ENCODE measurements at places on chromosomes 5 and 9.

- no peak for DNase-seq
Measured at GRCh38 chr5:151254556-151254955, 1.6 kb downstream of the GM2A start.

DNA sequence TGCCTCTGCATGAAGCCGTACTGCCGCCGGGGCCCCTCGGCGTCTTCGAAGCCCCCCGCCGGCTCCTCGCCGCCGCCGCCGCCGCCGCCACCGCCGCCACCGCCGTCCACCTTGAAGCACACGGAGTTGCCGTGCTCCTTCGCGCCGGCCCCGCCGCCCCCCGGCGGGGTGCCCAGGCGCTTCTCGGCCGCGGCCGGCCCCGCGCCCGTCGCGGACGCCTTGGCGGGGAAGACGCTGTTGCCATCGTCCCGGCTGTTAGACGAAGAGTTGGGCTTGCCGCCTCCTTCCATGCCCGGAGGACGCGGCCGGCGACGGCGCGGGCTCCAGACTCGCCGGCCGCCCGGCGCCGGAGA, 400 bp downstream of the HCN1 start:
- DNase-seq = no peak

GRCh38 chr5:134063188-134063820, 51.2 kb upstream of the TCF7 start:
- DNase-seq = no peak

DNA sequence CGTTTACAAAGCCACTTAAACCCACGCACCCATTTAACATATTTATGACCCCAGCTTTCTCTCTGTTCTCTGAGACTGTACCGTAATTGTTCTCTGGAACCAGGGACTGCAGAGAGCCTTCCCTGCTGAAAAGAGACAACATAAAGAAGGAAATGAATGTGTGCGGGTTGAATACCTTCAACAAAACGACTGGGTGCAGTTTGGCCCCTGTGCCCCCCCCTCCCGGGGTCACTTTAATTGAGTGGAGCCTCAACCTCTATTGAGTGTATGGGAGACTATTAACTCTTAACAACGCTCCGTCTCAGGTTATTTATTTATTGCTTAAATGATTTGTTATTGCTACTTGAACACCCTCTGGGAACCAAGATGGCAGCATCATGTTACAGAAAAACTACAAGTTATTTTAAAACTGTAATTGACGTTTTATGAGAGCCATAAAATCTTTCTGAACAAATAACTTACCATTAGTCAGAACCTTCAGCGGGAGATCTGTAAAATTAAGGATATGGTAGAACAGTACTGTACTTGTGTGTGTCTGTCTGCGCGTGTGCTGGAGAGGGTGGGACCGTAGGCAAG, 70.6 kb downstream of the GAS1 start:
- no peak for DNase-seq

DNA sequence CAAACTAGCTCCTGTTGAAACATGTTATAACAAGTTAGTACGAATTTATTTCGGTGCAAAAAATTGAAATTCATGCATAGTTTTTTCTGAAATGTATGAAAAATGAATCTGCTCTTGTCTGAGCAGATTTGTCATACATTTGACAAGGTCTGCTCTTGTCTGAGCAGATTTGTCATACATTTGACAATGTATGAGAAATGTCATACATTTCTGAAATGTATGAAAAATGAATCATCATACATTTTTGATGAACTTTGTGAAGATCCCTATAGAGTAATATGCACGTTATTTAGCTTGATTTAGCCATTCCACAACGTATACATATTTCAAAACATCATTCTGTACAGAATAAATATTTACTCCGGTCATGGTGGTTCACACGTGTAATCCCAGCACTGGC, 85.9 kb upstream of the PARP8 start:
- no peak for DNase-seq

DNA sequence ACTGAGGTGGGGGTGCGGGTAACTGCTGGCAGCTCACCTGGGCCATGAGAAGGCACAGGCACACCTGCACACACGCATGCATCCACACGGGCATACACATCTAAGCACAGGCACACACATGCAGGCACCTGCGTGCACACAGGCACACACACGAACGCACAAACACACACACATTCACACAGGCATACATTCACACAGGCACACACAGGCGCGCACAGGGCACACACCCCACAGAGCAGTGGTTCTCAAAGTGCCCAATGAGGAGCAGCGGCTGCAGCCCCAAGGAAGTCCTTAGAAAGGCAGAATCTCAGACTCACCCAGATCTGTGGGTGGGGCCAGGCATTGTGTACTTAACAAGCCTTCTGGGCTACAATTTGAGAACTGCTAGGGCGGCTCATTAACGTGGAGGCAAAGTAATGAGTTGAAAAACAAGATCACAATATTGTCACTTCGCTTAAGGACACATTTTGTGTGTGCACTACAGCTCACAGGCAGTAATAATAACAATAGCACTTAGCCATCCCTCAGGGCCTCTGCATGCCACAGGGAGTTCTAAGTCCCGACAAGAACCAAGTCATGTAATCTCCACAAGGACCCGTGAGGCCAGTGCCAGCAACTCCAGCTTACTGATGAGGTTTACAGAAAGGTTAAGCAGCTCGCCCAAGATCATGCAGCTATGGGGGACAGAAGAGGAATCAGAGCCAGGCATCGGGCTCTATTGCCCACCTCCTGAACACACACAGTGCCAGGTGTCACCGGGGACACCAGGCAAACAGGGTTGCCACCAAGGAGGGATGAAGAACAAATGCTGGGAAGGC, 91.6 kb downstream of the ROR2 start:
- no peak for DNase-seq

DNA sequence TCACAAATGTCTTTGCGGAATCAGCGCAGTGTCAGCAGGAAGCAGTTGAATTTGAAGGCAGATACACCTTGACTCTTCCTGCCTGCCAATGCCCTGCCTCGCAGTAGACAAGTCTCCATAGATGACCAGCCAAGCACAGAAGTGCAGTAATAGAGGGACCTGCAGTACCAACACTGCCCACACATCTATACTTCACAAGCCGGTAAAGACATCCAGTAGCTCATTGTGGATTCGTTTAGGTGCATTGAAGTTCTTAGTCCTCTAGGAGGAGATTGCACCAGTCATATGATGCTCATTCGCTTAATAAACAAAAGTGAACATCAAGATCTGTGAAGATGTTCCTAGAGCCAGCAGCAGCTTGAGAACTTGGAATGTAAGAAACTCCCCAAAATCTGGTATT, 7.1 kb upstream of the IFNA2 start:
- no peak for DNase-seq

DNA sequence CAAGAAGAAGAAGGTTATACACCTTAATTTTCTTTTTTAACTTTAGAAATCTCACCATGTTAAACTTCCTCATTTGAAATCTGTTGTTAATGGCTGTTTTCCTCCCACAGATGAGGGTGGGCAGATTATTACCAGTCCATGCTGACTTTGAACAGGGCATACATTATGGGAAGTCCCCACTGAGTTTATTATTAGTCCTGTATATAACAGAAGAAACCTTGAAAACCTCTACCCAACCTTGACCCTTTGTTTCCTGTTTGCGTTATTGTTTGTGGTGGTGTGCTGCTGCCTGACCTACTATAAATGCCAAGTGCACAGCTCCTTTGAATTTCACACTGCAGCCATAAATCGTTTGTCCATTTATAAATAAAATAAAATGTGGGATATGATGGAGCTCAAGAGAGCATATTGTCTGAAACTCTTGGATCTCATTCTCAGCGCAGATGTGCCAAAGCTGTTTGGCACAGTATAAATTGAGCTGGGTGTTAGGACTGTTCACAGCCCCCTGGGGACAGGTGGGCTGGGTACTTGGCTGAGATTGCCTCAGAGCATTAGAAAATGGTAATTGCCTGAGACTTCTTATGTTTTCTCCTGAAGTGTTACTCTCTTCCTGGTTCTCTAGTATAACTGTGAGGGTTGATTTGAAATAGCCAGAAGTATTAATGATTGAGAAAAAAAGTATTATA, 139.6 kb downstream of the SPATA31D1 start:
- no peak for DNase-seq

GRCh38 chr5:173602423-173602822, 14.0 kb downstream of the BOD1 start:
- no peak for DNase-seq

GRCh38 chr5:20109326-20109725, 121.3 kb upstream of the CDH18 start:
- DNase-seq = no peak

GRCh38 chr5:140827704-140828361, at the start of gene PCDHA6:
Gene PCDHA6, plus strand, starts transcription at chr5:140827960. Its CDS starts 132 bp downstream, at chr5:140828092.
- DNase-seq = no peak

DNA sequence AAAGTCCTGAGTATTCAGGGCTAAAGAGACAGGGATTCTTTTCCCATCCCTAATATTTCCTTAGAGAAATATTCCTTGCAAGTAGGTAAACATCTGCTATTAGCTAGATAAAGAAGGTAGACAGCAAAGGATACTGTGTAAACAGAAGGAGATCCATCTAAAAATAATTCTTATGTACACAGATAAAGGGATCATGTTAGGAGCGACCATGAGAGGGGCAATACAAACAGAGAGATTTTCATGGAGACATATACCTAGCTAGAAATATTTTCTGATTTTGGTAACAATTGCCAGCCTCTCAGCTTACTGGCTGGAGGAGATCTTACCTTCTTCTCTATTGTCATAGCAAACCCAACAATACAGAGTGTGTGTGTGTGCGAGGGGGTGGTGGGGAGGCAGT, 184.6 kb upstream of the DMAC1 start:
- no peak for DNase-seq

DNA sequence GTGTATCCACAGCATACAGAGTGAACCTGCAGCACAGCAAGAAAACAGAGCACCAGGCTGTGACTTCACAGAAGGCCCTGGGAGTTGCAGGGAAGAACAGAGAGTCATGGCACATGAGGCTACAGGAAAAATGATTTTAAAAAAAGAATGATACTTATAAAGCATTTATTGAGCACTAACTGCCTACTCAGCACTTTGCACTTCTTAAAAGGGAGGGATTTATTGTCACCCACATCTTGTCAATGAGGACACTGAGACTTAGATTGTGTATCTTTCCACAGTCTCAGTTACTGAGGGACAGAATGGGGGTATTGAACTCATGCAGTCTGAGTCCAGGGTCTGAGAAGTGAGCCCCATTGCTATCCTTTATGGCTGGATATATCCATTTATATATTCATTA, 244.6 kb upstream of the TRIM32 start:
- DNase-seq = no peak

DNA sequence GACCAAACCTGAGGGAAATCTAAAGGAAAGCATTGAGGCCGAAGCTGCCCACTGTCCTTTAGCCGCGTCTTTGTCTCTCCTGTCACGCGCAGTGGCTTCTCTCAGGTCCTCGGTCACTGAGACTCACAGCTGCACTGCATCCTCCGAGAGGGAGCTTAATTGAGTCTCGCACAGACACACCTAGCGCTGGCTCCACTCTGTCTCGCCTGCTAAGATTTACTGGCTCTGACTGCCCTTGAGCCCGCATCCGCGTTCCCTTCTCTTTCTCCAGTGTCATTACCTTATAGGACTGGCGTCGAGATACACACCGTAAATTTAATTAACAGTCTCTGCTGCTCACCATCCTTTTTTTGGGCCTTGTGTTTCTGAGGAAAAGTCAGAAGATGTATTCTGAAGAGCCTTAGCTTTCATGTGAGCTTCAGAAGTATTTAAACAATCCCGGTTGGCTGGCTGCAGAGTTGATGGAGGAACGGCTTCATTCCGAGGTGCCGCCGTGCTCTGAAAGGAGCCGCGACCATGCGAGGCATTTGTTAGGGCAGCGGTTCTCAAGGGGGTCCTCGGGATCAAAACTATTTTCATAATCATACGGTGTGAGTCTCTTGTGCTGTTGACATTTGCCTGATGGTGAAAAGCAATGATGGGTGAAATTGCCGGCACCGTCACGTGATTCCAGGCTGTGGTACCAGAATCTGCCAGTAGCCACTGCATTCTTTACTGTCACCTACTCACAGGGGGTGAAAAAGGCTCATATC, 58.3 kb downstream of the GPR107 start:
- DNase-seq = no peak

DNA sequence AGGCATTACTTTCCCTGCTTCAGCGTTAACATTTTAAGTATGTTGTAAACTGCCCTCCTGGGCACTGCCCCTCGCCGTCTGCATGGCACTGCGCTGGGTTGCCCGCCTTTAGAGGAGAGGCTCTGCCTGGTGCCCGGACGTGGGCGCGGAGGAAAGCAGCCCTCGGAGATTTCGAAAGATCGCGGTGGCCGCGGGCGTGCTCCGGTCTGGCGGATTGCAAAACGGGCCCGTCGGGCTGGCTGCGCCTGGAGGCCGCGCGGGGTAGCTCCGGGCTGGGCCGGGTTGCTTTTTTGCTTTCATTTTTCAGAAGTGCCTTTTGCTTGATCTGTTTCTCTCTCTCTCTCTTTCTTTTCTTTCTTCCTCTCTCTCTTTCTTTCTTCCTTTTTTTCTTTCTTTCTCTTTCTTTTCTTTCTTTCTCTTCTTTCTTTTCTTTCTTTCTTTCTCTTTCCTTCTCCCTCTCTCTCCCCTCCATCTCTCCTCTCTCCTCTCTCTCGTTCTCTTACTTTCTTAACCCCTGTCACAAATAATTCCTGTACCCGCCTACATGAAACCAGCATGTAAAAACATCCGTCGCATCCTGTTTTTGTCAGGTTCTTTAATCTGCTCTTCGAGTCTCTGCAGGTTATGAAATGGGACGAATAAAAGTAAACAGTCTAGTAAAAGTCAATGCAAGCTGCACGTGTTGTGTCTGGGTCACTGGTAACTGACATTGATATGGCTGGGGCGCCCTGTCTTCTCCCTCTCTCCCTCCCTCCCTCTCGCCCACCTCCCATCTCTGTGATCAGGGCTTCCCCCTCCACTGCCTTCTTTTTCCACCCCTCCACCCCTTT, 1.7 kb downstream of the FST start:
- peak; percentile 30 for DNase-seq

- no peak for DNase-seq
Measured at GRCh38 chr9:74322661-74323314, 174.3 kb upstream of the RORB start.

- no peak for DNase-seq
Measured at GRCh38 chr9:216866-217265, 2.2 kb downstream of the DOCK8 start.

- no peak for DNase-seq
Measured at GRCh38 chr9:22237497-22238363, 208.9 kb upstream of the DMRTA1 start.

DNA sequence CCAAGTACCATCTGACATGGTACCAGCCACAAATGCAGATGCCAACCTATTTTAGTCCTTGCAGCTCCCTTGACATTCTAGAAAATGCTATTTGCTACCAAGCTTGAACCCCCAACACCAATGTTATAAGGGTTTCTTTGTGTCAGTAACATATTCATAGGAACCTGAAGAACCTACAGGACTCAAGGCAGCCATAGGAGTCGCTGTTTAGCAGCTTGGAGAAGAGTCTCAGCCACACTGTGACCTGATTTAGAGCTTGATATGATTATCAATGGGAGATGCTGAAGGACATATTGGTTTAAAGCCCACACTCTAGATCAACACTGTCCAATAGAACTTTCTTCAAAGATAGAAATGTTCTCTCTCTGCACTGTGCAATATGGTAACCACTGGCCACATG, 6.4 kb upstream of the ZFR start:
- DNase-seq = no peak
